ENCODE measurements at places on chromosomes 4 and X. TPM values are rescaled to one million over a fixed set of nuclear protein-coding genes. Genes with fewer than 3 reads are reported as not detected.

The FREM3 gene
- total RNA-seq: not detected

The SMPX gene
- total RNA-seq: not detected

The ADGRG4 gene
- total RNA-seq: not detected

The F8A2 gene
- not detected for total RNA-seq

GRCh38 chr4:20679951-20680350, 20.3 kb upstream of the PACRGL start:
- H3K27ac ChIP-seq: no peak overlapping the region
- no peaks in the 10 kb centered on the region for H3K36me3 ChIP-seq
- H3K27me3 ChIP-seq: peaks cover 21% of the 10 kb centered on the region
- no peak for DNase-seq
- no peak overlapping the region for H3K4me3 ChIP-seq
- H3K4me1 ChIP-seq: no peaks in the 10 kb centered on the region

DNA sequence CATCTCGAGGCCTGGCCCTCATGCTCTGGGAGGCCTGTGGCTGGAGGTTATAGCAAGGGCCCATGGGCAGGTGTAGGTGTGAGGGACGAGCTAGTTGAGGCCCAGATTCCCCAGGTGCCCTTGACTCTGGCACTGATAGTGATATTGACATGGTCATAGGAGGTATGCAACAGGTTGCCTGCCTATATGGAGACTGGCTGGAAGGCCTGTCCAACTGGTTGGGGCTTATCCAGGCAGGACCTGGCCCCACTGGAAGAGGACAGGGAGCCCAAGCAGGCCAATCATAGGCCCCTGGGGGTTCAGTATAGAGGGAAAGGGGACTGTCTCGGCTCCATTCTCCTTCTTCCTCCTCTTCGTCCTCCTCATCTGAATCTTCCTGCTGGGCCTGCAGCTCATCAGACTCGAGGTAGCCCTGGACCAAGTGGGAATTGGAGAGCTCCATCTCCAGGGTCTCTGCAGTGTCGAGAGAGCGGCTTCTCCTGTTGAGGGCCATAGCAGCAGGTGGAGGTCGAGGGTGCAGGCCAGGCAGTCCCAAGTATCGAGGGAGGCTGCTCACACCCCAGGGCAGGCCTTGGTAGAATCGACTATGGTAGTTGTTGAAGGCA, 15.3 kb downstream of the AMER1 start:
- no peak overlapping the region for H3K4me3 ChIP-seq
- no peak for DNase-seq
- no peaks in the 10 kb centered on the region for H3K4me1 ChIP-seq

- no peak overlapping the region for H3K4me3 ChIP-seq
- H3K36me3 ChIP-seq: no peaks in the 10 kb centered on the region
- H3K4me1 ChIP-seq: no peaks in the 10 kb centered on the region
- no peak overlapping the region for H3K27ac ChIP-seq
These were observed 26.9 kb downstream of the XK start for GRCh38 chrX:37712458-37712857.

DNA sequence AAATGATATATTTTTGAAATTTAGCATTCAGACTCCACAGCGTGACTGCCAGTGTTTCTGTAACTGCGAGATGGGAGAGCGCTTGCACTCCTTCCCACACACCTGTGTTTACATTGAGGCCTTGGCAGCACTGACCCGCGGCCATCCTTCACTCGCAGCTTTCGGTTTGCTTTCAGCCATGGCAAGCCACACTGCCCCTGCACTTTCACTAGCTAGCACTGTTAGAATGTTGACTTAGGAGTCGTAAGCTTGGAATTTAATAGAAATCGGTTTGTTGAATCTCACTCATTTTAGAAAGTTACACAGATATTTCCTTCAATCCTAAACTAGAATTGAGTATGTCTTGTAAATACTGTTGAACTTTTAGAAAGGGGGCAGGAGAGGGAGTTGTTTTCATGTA, 136.2 kb downstream of the CFAP299 start:
- no peak overlapping the region for H3K27ac ChIP-seq
- no peak for DNase-seq
- H3K4me3 ChIP-seq: no peak overlapping the region
- no peaks in the 10 kb centered on the region for H3K27me3 ChIP-seq

GRCh38 chr4:124096290-124096689, 616.2 kb downstream of the ANKRD50 start:
- no peaks in the 10 kb centered on the region for H3K36me3 ChIP-seq
- DNase-seq: no peak
- no peaks in the 10 kb centered on the region for H3K27me3 ChIP-seq
- H3K4me1 ChIP-seq: no peaks in the 10 kb centered on the region
- no peak overlapping the region for H3K27ac ChIP-seq
- H3K4me3 ChIP-seq: no peak overlapping the region

DNA sequence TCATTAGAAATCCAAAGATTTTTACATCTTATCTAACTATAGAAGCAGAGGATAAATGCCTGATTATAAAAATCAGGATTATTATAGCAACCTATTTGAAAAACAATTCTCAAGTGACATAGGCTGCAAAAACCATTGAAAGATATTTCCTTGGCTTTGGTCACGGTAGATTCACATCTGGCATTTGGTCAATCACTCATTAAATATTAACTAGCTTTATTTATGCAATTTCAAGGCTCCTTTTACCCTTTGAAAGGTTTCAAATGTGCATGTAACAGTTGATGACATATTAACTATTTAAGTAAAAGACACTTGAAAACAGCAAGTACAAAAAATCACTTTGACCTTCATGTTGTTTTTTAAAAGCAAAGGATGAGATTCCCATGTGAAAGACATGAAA, 98.1 kb downstream of the MMRN1 start:
- H3K27ac ChIP-seq: no peak overlapping the region
- H3K27me3 ChIP-seq: peaks cover 17% of the 10 kb centered on the region

DNA sequence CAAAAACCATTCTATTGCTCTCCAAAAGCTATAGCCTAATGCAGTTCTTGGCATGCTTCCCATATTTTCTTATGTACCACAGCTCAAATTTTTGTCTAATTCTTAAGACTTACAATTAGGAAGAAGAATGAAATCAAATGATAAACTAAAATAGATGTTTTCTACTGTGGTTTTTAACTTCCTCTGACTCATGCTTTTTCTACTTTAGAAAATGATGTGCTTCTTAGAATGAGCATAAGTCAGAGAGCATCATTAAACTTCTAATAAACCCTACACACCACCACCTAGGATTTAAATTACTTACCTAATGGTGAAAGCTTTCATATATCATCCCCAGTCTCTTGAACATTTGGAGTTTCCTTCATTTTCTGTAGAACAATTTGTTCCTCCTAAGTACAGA, 217.0 kb upstream of the NDST3 start:
- DNase-seq: no peak
- H3K36me3 ChIP-seq: no peaks in the 10 kb centered on the region
- no peak overlapping the region for H3K4me3 ChIP-seq
- no peaks in the 10 kb centered on the region for H3K27me3 ChIP-seq
- H3K4me1 ChIP-seq: no peaks in the 10 kb centered on the region

- no peaks in the 10 kb centered on the region for H3K27me3 ChIP-seq
- H3K4me1 ChIP-seq: peaks cover 2% of the 10 kb centered on the region
- no peak for DNase-seq
These were observed 57.8 kb downstream of the RAP1GDS1 start for GRCh38 chr4:98319021-98319420.

GRCh38 chrX:55130481-55130880, 41.7 kb downstream of the PAGE2 start:
- no peaks in the 10 kb centered on the region for H3K36me3 ChIP-seq
- no peak overlapping the region for H3K27ac ChIP-seq
- no peak overlapping the region for H3K4me3 ChIP-seq
- no peaks in the 10 kb centered on the region for H3K27me3 ChIP-seq

GRCh38 chr4:85154591-85154990, 188.1 kb upstream of the WDFY3 start:
- H3K36me3 ChIP-seq: no peaks in the 10 kb centered on the region
- H3K27ac ChIP-seq: no peak overlapping the region
- H3K4me1 ChIP-seq: no peaks in the 10 kb centered on the region
- DNase-seq: no peak
- H3K27me3 ChIP-seq: peaks cover under 1% of the 10 kb centered on the region
